NCI-H187 (cell line): ENCODE measurements at places on chromosomes 13 and 19.

DNA sequence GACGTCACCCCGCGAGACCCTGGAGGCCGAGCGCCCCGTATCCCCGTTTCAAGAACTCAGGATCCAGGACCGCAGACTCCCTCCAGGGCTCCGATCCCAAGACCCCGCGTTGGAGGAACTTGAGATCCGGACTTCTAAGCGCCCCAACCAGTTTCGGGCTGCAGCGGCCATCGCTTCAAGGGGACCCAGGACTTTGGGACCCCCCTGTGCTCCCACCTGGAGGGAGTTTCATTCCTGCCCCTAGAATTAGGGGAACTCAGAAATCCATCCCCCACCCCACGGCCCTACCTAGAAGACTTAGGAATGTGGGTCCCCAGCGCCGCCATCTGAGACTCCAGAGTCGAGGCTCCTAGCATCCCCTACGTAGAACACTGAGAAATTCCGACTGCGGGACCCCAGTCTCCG, 400 bp downstream of the PLEKHG2 start:
- DNase-seq: no peak

- DNase-seq: no peak
Observed at GRCh38 chr19:30676990-30677679, 305.0 kb downstream of the ZNF536 start.

- DNase-seq: peak; percentile 6
Observed at GRCh38 chr19:34639491-34640085, 37.4 kb downstream of the SCGB2B2 start.

- DNase-seq: no peak
Observed at GRCh38 chr13:73851104-73851503, 283.1 kb downstream of the KLF12 start.

DNA sequence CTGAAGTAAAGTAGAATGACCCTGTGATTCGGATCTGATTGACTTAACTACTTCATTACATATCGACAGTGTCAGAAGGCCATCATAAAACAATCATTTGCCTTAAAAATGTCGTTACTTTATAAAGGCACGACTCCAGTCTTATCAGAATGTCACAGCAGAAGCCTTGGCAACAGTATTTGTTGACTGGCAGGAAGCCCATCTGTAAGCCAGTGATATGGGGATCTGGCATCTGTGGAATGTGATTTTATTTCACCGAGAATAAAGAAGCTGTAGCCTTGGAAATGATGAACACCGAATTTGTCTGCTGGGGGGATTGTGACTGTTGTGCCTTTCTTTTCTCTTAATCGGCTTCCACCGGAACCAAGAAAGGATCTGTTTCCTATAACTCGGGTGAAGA, 362.5 kb downstream of the TDRD3 start:
- DNase-seq: no peak

DNA sequence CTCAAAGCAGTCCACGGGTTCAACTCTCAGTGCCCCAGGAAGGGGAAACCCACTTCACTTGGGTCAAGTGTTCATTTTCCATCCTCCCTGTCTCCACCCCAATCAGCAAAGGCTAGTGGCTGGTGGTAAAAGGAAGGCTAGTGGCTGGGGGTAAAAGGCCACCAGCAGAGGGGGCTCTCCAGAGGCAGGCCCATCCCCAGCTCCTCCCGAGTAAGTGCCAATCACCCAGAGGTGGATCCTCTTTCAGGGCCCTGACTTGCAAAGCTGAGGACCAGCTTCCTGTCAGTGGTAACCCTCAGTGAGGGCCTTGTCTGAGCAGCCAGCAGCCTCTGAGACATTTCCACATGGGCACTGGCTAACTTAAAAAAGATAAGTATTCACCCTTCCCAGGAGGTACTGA, 22.0 kb upstream of the TPT1 start:
- no peak for DNase-seq

DNA sequence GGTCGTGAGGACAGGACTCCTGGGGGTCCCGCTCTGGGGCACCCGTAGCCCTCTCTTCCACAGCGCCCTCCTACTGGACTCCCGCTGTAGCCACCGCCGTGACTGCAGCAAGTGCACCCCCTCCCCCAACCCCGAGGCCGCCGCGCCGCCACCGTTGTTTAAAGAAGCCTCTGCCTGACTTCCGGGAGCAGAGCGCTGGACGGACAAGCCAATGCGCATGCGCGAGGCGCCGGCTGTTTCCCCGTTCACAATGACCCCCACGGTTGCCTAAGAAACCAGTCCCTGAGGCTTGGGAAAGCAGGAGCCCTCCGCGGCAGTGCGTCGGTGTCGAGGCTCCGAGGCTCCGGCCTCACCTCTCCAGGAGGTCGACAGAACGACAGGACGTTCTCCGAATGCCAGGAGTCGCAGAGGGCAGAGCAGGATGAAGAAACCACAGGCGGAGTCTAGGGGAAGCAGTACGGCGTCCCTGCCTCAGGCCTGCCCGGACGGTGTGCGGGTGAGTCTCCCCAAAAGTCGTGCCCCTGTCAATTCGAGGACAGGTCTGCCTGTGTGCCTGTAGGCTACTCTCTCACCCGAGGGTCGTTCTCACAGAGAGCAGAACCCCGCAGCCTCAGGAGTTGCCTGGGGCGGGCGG, 70.5 kb upstream of the ZNF420 start:
- DNase-seq: peak; percentile 94

DNA sequence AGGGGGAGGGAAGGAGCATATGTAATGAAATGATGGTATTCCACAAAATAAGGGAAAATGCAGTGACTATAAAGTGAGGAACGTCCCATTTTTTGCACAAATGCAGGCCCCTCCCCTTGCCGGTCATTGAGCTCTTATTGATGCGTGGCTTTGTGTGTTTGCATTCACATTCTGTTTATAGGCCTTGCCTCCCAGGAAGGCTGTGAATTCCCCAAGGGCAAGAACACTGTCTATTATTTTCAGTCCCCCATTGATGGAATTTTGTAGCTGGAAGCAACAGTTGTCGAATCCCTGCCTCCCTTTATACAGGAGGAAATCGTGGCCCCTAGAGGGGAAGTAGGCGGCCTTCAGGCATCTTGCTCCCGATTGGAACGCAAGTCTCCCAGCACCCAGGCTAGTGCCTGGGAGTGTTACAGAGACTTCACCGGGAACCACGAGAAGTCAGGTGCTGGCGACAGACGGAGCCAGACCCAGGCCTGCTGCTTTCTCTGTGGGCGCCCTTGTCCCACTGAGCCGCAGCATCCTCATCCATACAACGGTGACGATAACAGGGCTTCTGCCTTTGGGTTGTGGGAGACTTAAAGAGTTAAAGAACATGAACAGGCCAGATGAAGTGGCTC, 6.9 kb downstream of the SBSN start:
- DNase-seq: no peak

DNA sequence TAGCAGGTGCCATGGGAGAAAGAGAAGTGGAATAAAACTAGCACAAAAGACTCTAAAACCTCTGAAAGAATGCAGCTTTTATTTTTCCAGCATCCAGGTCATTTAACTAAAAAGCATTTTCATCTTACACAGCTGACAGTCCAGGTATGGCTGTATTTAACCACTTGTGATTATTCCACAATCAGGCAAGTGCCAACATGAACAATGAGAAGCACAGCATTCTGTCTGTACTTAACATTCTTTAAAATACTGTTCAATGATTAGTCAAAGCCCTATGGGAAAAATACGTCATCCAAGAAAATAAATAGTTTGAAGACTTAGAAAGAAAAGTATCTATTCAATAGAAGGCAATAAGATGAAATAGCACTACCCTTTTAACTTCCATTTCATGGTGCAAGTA, 246.9 kb downstream of the LIG4 start:
- no peak for DNase-seq

GRCh38 chr13:113506871-113507388, 16.4 kb upstream of the DCUN1D2 start:
- DNase-seq: no peak

- peak; percentile 49 for DNase-seq
Observed at GRCh38 chr13:50529154-50529882, 314.2 kb downstream of the DLEU7 start.

- DNase-seq: no peak
Observed at GRCh38 chr13:113275387-113275786, 21.7 kb upstream of the LAMP1 start.

DNA sequence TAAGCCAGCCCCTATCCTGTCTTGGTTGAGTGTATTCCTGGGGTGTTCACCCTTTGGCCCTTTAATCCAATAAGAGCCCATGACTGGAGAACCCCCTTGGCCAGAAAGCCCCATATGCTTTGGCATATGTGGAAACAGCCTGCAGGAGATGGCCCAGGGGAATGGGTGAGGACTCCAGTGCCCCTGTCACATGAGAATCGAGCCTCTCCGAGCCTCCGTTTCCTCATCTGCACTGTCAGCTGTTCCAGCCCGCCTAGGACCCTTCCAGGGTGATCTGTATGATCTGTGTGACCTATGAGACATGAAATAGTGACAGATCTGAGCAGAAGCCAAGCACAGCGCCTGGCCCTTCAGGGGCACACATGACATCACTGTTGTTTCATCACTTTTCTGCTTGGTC, 300.7 kb downstream of the ZNF536 start:
- DNase-seq: no peak

- DNase-seq: no peak
Observed at GRCh38 chr19:30877661-30878113, 471.5 kb downstream of the TSHZ3 start.

DNA sequence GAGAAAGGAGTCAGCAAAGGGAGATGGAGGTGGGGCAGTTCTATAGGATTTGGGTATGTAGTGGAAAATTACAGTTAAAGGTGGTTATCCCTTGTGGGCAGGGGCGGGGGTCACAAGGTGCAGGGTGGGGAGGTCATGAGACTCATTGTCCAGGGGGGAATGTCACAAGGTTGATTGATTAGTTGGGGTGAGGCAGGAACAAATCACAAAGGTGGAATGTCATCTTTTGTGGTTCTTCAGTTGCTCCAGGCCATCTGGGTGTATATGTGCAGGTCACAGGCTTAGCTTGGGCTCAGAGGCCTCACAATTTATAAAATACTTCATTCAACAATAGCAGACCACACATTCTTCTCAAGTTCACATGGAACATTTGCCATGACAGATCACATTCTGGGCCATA, 109.6 kb downstream of the ATP11A start:
- DNase-seq: no peak
